NCI-H69 (cell line): ENCODE measurements at places on chromosomes 6 and 20.

DNA sequence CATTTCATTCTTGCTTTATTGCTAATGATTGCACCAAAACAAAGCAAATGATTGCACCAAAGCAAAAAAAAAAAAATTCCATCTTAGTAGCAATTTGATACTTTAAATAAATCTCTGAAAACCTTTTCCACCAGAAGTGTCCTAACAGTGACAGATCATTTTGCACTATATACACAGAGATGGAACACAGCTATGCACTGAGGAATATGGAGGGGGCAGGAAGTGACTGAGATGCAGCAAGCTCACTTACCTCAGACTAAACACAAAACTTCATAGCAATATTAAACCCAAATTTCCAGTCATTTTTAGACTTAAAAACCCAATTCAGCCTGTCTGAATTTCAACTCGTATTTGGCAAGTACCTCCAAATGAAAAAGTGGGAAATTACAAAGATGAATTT is 41.2 kb downstream of the HIVEP2 start:
- DNase-seq, result no peak

- DNase-seq, result peak; percentile 5
Measured at GRCh38 chr20:63174309-63175037, 41.5 kb downstream of the YTHDF1 start.

GRCh38 chr6:129697788-129698187 is 12.2 kb downstream of the ARHGAP18 start:
- no peak for DNase-seq

GRCh38 chr6:3618642-3619041 is 132.9 kb downstream of the PXDC1 start:
- DNase-seq, result no peak

DNA sequence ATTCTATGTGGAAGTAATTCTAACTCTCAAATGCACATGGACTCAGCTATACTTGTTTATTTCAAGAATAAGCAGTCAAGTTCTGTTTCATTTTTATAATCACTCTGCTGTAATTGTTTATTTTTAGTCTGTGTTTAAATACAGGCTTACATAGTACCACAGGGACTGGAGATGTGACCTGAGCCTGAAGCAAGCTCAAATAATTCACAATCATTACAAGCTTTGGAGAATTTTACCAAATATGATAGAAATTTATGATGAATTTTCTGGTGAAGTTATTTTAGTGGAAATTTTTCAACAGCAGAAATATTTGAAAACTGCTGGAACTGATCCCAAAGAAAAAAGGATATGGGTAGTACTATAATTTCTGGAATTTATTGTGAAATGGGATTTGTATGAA is 41.6 kb upstream of the DSE start:
- DNase-seq, result no peak

- no peak for DNase-seq
Measured at GRCh38 chr20:23097636-23098580, 11.8 kb upstream of the CD93 start.

DNA sequence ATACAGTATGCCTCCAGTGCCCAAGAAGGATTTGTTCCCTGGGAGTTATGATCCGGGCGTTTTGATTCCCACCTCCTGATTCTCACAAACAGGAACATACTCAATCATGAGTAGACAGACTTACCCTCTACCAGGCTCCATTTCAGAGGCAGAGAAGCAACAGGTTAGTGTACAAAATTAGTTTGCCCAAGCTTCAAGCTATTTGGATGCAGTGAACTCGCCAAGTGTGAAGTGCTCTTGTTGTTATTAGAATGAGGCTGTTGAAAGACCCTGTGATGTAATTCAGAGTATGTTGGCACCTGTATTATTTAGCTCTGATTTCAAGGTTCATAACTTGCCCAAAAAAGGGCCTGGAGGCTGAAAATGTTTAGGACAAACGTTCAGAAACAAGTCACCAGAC is 247.0 kb downstream of the PHACTR1 start:
- DNase-seq, result no peak
